ENCODE measurements at places on chromosomes 4 and X.

DNA sequence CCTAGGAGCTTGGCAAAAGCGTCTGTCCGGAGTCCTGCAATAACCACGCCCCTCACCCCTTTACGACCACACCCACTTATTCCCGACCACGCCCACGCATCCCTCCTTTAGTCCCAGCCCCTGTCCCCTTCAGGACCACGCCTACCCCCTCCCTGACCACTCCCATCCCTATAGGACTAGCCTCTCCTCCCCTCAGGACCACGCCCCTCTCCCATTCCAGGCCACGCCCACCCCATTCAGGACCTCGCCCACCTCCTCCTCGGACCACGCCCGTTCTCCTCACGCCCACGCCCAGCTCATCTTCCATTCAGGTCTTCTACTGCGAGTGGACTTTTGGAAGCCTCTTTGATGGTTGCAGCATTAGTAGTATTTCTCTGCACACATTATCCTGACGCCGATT lies 131.2 kb upstream of the STX18 start:
- DNase-seq: no peak

DNA sequence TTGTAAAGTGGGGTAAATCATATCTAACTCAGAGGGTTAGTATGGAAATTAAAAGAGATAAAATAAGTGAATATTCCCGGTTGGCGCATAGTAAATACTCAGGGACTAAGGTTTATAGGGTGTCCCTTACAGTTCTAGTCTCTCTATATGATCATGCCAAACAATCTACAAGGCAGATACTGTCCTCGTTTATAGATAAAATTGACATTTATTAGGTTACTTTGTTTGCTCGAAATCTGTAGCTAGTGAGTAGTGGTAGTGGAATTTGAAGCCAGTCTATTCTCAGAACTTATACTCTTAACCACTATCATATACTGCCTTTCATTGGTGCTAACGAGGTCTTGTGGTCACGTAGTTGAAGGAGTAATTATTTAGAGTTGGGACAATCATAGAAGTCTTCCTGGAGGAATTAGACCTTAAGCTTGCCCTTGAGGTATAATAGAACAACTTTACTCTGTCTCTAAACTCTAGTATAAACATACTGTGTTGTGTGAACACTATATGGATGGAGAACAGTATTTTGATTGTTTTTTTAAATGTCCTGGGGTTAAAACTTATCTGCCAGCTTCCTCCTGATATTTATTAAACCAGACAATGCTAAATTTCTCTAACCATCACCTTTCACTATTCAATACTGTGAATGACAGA lies 324.0 kb downstream of the STIM2 start:
- no peak for DNase-seq

- no peak for DNase-seq
These were observed 53.3 kb upstream of the LAS1L start for GRCh38 chrX:65587616-65588526.

GRCh38 chrX:71143508-71143907 lies 1.1 kb upstream of the NLGN3 start:
- no peak for DNase-seq

- no peak for DNase-seq
These were observed 71.5 kb downstream of the PLS3 start for GRCh38 chrX:115632455-115632854.

- no peak for DNase-seq
These were observed 86.3 kb upstream of the BMP2K start for GRCh38 chr4:78689700-78690323.

DNA sequence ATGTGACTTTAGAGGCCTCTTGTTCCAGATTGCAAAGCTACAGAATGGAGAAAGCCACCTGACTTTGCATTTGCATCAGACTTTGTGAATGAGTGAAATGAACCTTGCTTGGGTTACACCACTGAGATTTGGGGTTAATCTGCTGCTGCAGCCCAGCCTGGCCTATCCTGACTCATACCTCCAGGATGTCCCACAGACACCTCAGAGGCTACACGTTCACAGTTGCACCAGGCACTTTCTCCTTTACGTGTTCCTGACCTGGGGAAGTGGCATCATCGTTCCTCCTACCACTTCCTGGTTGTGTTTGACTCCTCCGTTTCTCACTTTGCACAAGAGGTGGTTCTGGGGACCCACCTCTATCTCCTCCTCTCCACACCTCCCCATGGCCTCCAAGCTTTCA lies 9.2 kb upstream of the SORCS2 start:
- no peak for DNase-seq

- no peak for DNase-seq
These were observed 651.3 kb downstream of the TECRL start for GRCh38 chr4:63757929-63758328.

DNA sequence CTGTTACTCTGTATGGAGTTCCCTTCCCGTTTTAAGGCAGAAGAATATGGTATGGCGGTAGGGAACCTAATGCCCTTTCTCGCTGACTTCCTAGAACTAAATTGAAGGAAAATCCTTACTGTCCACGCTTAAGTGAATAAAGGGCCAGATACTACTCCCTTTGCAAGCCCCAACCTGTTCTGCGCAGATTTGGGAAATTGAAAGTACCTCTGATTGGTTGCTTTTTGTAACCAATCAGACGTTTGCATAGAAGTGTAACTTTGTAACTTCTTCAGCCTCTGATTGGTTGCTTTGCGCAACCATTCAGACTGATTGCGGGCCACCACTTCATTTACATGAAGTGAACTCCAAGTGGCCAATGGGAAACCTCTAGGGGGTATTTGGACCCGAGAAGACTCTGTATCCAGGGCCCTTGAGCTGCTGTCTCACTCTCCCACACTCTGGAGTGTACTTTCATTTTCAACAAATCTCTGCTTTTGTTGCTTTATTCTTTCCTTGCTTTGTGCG lies 1.2 kb upstream of the TMEM33 start:
- no peak for DNase-seq

GRCh38 chr4:144705601-144706590 lies 59.9 kb downstream of the HHIP start:
- DNase-seq: no peak

DNA sequence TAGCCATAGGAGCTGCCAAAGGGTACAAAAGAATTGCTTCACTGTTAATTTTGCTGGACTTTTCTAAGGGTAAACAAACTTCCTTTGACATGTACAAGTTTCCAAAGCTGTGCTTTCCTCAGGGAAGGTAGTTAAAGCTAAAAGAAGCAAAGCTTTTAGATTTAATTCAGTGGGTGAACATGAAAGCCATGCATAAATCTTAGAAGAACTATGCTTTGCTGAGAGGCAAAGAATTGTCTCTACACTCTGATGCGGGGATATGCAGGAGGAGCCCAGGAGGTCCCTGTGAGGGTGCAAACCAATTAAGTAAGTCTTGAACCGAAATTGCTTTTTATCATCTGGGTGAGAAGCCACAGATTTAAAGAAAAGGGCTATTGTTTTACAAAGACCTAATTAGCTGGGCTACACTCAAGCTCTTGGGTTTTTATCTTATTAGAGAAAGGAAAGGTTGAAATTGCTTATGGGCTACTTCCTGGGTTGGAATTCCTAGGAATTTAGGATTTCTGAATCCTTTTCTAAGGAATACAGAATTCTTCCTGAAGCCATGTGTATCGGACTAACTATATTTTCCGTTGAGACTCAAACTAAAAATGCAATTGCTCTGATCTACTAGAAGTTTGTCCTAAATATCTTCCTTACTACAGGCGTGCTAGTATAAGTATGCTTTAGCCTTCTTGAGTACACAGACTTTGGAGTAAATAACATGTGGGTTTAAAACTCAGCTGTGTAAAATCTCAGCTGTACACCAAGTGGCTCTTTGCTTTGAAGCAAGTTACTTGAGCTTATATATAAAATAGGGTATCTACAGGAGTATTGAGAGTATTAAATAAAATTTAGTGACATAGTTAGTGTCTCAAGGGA lies 188.4 kb upstream of the ANK2 start:
- DNase-seq: no peak

GRCh38 chrX:46202733-46203514 lies 342.3 kb downstream of the ZNF674 start:
- DNase-seq: no peak

- no peak for DNase-seq
These were observed 24.5 kb downstream of the DAPP1 start for GRCh38 chr4:99841129-99841528.

- no peak for DNase-seq
These were observed 27.3 kb upstream of the NEIL3 start for GRCh38 chr4:177282284-177282835.

- DNase-seq: no peak
These were observed 114.8 kb upstream of the NAP1L5 start for GRCh38 chr4:88812420-88812819.

- DNase-seq: no peak
These were observed 84.8 kb downstream of the NEUROG2 start for GRCh38 chr4:112431158-112431557.

- no peak for DNase-seq
These were observed 630 bp downstream of the SMARCA5 start for GRCh38 chr4:143514169-143514495.

DNA sequence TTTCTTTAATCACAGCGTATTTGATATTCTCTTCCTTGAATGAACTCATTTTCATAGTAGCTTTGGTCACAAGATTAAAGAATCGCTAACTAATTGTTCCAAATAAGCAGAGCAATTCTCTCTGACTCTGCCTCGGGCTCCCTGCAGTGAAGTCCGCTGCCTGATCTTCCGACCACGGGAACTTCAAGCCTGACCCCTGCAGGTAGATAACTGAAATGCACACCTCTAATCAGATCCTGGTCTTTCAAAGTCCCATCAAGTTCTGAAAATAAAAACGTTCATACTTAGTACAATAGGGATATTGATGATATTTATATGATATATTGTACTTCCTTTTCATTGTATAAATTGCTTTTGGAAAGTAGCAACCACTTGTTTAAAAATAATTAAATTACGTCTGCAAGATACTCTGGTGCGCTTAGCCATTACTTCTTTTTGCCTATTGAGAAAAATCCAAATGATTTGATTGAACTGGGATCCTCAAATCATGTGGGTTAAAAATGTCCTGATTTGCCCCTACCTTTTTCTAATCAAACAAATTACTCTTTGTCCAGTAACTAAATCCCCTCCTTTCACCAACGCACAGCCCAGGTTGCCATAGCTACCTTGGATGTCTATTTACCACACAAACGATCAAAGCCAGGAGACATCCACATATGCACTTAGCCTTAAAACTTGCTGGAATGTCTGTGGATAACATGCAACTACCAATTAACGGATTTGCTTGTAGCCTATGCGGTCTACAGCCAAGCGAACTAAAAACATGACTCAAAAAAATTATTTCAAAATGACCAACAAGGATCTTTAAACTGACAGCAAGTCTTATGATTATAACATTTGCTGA lies 4.2 kb downstream of the MID1 start:
- DNase-seq: no peak

DNA sequence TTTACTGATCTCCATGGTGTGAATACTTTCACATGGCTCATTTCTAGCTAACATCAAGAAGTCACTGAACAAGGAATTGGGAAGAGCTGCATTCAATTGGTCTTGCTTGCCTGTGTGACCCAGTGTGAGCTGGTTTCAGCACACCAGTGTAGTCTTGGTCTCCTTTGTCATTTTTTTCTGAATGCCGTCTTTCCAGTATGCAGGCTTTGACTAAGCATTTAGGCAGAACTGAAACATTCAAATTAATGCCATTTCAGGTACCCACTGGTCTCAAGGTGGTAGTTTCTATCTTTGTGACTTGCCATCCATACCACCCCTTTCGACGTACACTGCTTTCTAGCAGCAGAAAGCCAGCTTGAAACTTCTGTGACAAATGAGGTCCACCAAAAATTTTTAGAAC lies 550.5 kb upstream of the BOD1L1 start:
- no peak for DNase-seq
